NCI-H524 treated with DMSO at 0.1 percent for 48 hours (cell line): ENCODE measurements at places on chromosomes 4 and X.
A peak's percentile ranks its signal among the peaks of the same experiment; 100 is the strongest.

- DNase-seq = no peak
These were observed 23.5 kb upstream of the ELF2 start for GRCh38 chr4:139200506-139200905.

- no peak for DNase-seq
These were observed 71.2 kb downstream of the SUPT20HL2 start for GRCh38 chrX:24242649-24243175.

- DNase-seq = no peak
These were observed 448.9 kb downstream of the KCTD8 start for GRCh38 chr4:43999669-44000068.

DNA sequence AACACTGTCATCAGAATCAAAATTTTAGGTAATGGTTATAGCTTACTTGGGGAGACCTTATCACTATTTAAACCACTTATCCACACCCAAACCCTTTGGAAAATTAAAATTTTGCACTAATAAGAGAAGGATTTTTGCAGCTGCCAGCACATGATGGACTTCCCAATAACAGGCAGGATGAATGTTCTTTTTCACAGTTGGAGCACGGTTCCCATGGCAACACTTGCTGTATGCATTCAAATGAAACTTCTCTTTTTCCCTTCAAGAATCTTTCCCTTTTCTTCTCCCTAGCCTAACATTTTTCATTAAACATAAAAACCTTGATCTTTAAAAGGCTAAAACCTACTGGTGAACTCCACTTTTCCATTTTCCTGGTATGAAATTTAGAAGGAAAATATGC lies 768.2 kb downstream of the KCTD8 start:
- no peak for DNase-seq

DNA sequence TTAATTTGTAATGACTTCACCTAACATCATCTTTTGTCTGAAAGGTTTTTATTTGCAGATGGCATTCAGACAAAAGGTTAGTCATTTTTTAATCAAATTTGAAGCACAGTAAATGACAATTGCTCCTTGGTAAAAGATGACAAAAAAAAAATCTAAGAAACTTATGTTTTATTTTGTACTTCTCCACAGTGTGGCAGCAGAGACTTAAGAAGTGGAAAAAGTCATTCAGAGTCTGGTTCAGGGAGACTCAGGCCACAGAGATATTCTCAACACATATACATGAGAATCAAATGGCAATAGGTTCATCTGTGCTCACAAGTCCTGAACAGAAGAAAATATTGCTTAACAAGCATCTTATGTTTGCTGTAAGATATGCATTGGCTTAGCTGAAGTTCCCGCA lies 436.2 kb downstream of the KCNIP4 start:
- peak; percentile 57 for DNase-seq

GRCh38 chr4:159271856-159272255 lies 169.0 kb downstream of the RAPGEF2 start:
- no peak for DNase-seq

GRCh38 chr4:11480683-11481082 lies 52.0 kb upstream of the HS3ST1 start:
- no peak for DNase-seq

- DNase-seq = no peak
These were observed 45.5 kb downstream of the MTHFD2L start for GRCh38 chr4:74203467-74203866.

- DNase-seq = peak; percentile 74
These were observed 28.9 kb downstream of the SPANXD start for GRCh38 chrX:141669689-141670088.

GRCh38 chrX:7318241-7318640 lies 170.3 kb upstream of the PUDP start:
- no peak for DNase-seq

GRCh38 chr4:98662626-98663225 lies 4.3 kb upstream of the TSPAN5 start:
- DNase-seq = no peak

DNA sequence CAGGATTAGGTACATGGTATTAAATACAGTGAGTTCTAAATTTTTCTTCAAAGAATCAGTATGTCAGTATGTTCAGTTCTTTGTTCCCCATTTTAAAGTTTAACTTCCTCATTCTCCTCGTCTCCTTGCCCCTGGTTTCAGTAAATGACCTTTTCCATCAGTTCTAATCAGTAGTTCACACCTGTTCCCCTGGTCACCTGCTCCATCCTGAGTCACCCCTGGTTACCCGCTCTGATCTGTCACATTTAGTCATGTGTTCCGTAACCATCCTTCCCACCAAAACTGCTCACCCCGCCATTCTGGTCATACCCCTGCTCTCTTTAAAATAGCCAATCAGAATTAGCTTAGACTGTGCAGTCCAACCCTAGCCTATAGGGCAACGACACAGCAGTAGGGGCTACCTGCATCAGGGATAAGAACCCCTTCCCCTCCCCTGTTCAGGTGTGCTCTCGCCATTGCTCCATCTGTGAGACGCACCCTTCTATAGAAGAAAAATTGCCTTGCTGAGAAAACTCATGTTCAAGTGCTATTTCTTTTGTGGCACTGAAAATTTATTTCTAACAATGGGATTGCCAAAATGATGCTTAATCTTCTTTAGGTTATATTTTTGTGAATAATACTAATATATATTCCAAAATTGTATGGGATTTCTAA lies 181.3 kb downstream of the OR13H1 start:
- no peak for DNase-seq

GRCh38 chrX:151184705-151185104 lies 8.3 kb downstream of the GPR50 start:
- no peak for DNase-seq

DNA sequence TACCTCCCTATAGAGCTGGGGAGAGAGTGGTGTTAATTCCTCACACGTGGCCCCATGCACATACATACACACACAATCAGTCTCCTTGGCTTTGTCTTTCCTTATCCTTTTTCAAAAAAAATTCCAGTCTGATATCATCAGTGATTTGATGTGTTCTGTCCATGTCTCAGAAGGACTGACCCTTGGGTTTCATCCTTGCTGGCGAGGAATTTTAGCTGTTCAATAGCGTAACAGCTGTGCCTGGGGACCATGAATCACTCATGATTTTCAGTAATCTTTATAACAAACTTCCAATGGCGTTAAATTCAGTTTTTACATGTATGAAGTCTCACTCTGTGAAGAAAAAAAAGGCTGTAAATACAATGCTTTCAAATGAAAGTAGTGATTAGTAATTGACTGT lies 204.6 kb downstream of the RBMX2 start:
- no peak for DNase-seq

DNA sequence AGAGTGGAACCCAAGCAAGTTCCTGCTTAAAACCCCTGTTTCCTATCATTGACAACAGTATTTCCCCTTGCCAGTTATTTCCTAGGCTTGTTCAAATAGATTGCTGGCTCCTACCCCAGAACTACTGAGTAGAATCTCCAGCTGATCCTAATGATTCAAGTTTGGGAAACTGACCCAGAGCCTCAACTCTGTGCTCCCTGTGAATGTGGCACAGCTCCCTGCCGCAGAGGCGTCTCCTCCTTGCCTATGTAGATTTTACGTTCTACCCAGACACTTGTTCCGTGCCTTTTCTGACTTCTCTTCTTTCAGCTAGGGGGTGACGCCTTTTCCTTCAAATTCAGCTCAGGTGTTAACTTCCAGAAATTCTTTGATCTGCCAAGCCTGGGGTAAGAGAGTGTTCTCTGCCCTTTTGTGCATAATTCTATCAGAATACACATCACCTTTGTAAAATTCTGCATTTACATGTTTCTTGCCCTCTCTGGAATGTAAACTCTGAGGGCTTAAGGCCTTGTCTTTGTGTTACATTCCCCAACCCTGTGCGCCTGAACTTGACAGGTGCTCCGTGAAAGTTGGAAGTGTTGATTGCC lies 4.4 kb downstream of the LSM6 start:
- no peak for DNase-seq

- DNase-seq = no peak
These were observed 10.7 kb upstream of the XPNPEP2 start for GRCh38 chrX:129728061-129728460.

GRCh38 chr4:4673070-4673469 lies 131.2 kb upstream of the STX18 start:
- DNase-seq = no peak

- DNase-seq = no peak
These were observed 549.1 kb upstream of the BOD1L1 start for GRCh38 chr4:14176613-14177012.

DNA sequence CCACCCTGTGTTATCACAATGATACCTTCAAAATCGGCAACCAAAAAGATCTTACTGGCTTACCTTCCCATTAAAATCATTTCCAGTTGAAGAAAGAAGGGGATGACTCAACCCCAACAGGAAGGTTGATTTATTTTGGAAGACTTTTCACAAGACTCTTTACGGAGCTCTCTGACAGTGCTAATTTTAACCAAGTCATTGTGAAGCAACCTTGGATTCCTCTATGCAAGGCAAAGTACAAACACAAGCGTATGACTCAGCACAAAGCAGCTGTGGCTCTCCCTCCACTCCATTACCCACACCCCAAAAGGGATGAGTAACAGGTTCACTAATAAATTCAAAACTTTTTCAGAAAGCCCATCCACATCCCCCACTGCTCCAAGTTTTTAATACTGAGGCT lies 213.8 kb upstream of the FGF13 start:
- no peak for DNase-seq

DNA sequence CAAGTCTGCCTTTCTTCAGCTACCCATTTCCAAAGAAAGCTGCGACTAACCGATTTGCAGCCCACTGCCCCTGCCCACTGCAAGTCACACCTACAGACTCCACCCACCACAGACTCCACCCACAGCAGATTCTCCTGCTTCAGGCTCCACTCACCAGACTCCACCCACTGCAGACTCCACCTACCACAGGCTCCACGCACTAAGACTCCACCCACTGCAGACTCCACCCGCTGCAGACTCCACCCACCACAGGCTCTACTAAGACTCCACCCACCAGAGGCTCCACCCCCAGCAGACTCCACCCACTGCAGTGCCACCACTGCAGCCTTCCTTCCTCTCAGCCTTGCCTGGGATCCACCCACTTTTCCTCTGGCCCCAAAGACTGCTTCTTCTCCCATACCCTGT lies 41.3 kb downstream of the ABLIM2 start:
- DNase-seq = no peak

DNA sequence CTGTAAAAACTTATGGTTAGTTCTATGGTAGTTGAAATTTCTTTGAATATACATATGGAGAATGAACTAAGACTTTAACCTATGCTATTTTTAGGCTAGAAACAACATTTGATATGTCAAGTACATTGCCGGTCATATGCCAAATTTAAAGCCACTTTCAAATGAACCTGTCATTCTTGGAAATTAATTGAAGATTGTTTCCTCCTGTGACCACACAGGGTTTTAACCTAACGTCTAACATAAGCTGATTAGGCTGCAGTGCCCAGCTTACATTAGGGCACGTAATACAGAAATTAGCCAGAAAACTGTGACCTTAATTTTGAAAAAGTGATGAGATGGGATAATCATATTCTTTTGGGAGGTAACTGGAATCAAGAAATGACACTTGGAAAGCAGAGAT lies 645.9 kb downstream of the FSTL5 start:
- DNase-seq = no peak

DNA sequence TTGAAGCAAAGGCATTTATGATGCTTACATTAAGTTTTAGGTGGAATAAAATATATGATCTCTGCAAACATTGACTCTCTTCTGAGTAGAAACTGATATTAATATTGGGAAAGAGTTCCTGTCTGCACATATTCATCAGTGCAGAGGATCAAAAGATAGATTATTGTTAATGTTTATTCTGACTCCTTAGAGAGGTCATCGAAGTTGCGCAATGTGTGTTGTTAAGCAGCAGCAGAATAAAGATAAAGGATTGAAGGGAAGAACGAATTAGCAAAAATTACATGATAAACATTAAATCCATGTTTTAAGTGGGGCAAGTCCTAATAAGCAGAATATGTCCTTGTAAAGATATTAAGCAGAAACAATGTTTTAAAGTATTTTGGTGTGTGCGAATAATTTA lies 72.6 kb upstream of the MBNL3 start:
- DNase-seq = no peak
